ENCODE measurements at places on chromosomes 1 and 21. TPM values are rescaled to one million over a fixed set of nuclear protein-coding genes. Genes with fewer than 3 reads are reported as not detected.

FAM163A gene
- not detected for total RNA-seq

DNAJC28 gene
- 3.7 TPM for total RNA-seq

ILDR2 gene
- total RNA-seq, result 0.25 TPM

KCNE1 gene
- total RNA-seq, result 0.74 TPM

GJA8 gene
- total RNA-seq, result not detected

ARHGEF16 gene
- total RNA-seq, result not detected

NT5C1A gene
- total RNA-seq, result not detected

OR2T27 gene
- total RNA-seq, result not detected

BRINP3 gene
- total RNA-seq, result 2.3 TPM

TCP10L gene
- 0.45 TPM for total RNA-seq

LIN28A gene
- total RNA-seq, result not detected

SLAMF8 gene
- total RNA-seq, result not detected

CTTNBP2NL gene
- total RNA-seq, result 24.4 TPM

GPR61 gene
- under 0.01 TPM for total RNA-seq

AMY2B gene
- total RNA-seq, result 17.1 TPM

METTL13 gene
- 19.6 TPM for total RNA-seq

NKAIN1 gene
- total RNA-seq, result 0.36 TPM

RNU1-1 gene
- 2,882 TPM for total RNA-seq

DIO1 gene
- total RNA-seq, result not detected

IL12RB2 gene
- total RNA-seq, result not detected

LRRC47 gene
- total RNA-seq, result 22.9 TPM

AKR7A3 gene
- total RNA-seq, result 0.36 TPM

GNAT2 gene
- total RNA-seq, result 0.18 TPM

S100B gene
- 1.2 TPM for total RNA-seq

TYW3 gene
- total RNA-seq, result 19.6 TPM

RGS1 gene
- total RNA-seq, result not detected

RGS4 gene
- total RNA-seq, result 255 TPM

SYF2 gene
- 44.7 TPM for total RNA-seq

TMEM52 gene
- not detected for total RNA-seq

GUCA2B gene
- not detected for total RNA-seq

USH2A gene
- total RNA-seq, result under 0.01 TPM

NEK7 gene
- 187 TPM for total RNA-seq

ADIPOR1 gene
- total RNA-seq, result 104 TPM

LCE6A gene
- not detected for total RNA-seq

EDARADD gene
- not detected for total RNA-seq

IVL gene
- not detected for total RNA-seq

CRYBG2 gene
- total RNA-seq, result not detected

FCGR1A gene
- total RNA-seq, result not detected

FCRL5 gene
- not detected for total RNA-seq

TMEM82 gene
- not detected for total RNA-seq

GBP4 gene
- total RNA-seq, result 3.7 TPM

PLA2G2D gene
- not detected for total RNA-seq

TARDBP gene
- total RNA-seq, result 161 TPM

EPHB2 gene
- 24.9 TPM for total RNA-seq

SZRD1 gene
- 97.9 TPM for total RNA-seq

CASQ1 gene
- total RNA-seq, result 0.18 TPM

KLF17 gene
- total RNA-seq, result 1.1 TPM

ALX3 gene
- total RNA-seq, result not detected

ABCD3 gene
- 37.6 TPM for total RNA-seq

LCE2A gene
- total RNA-seq, result not detected

SPRR3 gene
- not detected for total RNA-seq

LENEP gene
- total RNA-seq, result not detected

LCE5A gene
- not detected for total RNA-seq

GSTM1 gene
- 24.3 TPM for total RNA-seq

ENAH gene
- 131 TPM for total RNA-seq

FAM72C gene
- not detected for total RNA-seq

MAB21L3 gene
- total RNA-seq, result 0.18 TPM

AADACL4 gene
- total RNA-seq, result not detected
